DMS79 (cell line): ENCODE measurements at places on chromosomes 7 and 10.

GRCh38 chr7:117946151-117946633, 73.0 kb upstream of the CTTNBP2 start:
- DNase-seq, result no peak

- DNase-seq, result no peak
Measured at GRCh38 chr7:44184206-44184872, 4.9 kb downstream of the GCK start.

DNA sequence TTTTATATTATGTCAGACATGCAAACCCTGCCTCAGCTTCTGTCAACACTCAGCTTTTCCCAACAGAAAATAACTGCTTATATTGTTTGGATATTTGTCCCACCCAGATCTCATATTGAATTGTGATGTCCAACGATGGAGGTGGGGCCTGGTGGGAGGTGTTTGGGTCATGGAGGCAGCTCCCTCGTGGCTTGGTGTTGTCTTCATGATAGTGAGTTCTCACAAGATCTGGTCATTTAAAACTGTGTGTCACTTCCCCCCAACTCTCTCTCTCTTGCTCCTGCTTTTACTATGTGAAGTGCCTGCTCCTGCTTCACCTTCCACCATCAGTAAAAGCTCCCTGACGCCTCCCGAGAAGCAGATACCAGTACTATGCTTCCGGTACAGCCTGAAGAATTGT, 85.8 kb upstream of the KCNMA1 start:
- DNase-seq, result no peak

GRCh38 chr10:58089739-58090138, 178.0 kb downstream of the IPMK start:
- DNase-seq, result no peak

DNA sequence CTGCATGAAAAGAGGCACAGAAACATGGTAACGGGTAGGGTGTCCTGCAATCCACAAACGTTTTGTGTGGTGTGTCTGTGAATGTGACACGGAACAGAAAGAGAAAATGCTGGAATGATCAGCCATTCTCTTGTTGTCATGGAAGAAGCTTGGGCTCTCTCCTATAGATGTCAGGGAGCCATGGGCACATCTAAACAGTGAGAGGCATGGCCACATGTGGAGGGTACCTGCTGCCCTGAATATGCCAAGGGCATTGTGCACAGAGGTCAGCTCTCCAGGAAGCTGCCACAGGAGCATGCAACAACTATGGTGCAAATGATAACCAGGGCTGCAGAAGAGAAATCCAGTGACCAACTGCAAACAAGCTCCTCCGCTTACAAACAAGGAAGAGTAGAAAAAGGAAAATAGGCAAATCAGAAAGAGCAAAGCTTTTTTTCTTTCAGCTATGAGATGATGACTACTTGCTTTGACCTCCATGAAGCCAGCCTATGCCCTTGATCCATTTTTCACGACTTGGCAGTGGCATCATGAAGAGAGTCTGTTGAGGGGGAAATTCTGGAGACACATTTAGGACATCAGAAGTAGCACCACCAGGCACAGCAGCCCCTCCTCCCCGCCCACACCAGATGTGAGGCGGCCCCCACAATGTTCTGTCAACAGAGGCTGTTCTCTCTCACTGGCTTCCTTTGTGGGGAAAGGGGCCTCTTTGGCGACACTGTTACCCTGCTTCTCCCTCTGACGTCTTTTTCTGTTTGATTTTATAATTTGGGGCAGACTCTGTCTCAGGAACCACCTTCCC, 4.8 kb upstream of the PDE1C start:
- DNase-seq, result no peak

- no peak for DNase-seq
Measured at GRCh38 chr10:5876181-5876768, 13.4 kb downstream of the ANKRD16 start.

- no peak for DNase-seq
Measured at GRCh38 chr10:28997734-28998133, 291.1 kb upstream of the LYZL1 start.

DNA sequence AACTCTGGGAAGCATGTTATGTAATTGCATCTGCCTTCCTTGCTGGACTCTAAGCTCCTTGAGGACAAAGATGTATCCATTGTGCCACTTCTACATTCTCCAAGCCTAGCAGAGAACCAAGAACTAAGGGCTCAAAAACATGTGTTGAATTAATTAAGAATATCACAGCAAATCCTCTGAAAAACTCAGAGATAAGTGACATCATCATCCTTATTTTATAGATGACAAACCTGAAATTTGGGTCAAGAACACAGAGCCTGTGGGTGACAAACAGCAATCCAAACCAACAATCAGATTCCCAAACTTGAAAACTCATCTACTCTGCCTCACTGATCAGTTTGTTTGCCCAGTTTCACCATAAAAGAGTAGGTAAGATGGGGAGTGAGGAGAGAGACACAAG, 503.6 kb upstream of the LRRN3 start:
- DNase-seq, result no peak

DNA sequence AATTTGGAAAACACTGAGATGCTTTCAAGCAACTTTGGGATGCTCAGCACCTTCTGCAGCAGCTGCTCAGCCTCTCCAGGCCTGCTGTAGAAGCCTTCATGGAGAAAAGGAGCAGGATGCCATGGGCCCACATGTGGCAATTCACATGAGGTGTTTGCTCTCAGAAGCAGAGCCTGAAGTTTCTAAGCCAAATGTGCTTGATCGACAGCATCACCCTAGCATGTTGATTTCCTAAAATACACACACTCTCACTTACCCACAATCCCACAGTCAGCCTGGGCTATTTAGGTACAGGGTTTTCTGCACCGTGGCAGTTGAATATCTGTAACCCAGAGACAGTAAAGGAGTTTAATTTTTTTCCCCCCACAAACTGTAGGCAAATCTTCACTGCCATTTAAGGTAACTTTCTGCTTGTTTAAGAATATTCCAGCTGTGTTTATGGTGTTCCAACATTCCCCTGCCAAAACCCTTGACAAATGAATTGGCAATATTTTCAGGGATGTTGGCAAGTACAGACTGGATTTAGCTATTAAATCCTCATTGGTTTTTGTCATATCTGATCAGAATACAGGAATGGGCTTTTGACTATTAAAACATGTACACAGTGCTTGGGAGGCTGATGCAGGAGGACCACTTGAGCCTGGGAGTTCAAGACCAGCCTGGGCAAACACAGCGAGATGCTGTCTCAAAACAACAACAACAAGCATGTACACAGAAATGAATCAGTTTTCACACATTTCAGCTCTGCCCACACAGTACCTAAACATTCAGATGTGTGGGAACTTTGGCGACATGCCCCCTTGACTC, 244.2 kb downstream of the CELF2 start:
- no peak for DNase-seq

DNA sequence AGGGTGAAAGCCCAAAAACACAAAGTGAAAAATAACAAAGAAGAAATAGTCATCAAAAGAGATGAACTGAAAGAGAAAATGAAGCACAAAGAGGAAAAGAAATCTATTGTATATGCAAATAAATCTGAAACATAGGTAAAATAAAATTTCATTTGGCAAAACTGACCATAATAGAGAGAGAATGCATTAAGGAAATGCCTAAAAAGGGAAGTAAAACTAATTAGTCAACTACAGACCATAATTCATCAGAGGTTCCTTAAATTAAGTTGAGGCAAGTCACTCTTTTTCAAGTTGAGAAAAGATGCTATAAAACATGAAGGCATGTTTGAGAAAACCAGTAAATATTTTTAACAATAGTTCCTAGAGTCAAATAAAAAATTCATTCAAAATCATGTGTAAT, 233.3 kb downstream of the LRRN3 start:
- no peak for DNase-seq

DNA sequence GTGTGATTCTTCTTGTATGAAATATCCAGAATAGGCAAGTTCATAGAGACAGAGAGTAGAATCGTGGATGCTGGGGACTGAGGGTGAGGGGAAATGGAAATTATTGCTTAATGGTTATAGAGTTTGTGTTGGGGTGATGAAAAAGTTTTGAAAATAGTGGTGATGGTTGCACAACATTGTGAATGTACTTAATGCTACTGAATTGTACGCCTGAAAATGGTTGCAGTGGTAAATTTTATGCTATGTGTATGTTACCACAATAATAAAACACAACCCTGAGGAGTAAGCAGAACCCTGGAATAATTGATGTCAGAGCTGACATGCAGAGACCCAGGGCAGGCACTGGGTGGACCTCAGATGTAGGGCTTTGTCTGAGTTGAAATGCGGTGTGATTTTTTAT, 57.6 kb downstream of the TACR2 start:
- DNase-seq, result no peak

- DNase-seq, result no peak
Measured at GRCh38 chr10:480928-481552, 208.4 kb downstream of the DIP2C start.

DNA sequence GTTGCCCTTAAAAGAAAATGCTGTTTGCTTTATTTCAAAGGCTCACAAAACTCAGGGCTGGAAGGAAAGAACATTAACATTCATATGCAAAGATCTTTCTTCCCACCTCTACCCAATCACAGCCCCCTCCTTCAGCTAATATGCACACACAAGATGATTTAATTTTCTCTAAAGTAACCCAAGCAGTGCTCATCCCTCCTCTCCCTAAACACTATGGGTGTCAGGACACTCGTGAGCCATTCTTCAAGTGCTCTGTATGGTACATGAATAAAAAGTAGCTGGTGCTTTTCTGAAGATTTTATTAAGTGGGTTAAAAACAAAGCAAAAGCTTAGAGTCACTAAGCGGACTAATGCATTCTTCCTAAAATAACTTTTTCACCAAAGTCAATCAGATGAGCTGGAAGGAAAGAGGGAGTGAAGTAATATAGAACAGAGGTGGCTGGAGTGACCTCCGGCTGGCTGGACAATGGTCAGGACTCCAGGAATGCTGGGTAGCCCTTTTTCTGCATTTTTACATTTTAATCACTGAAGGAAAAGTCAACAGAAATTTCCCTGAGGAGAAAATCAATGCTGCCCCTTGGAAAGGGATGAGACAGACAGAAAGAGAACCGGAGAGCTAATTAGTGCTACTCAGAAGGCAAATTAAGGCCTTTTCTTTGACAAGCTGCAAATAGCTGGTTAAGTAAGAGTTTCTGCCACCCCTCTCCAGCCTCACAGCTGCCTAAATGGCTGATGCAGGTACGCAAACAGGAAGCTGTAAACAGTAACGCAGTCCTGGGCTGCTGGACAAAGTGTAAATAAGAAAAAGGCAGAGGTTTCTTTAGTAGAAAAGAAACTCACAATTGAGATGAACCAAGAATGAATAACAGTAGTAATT, 6.6 kb downstream of the DGKI start:
- no peak for DNase-seq

- DNase-seq, result peak; percentile 27
Measured at GRCh38 chr7:409339-410281, 110.0 kb downstream of the PDGFA start.

- no peak for DNase-seq
Measured at GRCh38 chr7:129902788-129903422, 49.9 kb downstream of the UBE2H start.

GRCh38 chr10:74104480-74104879, 46.1 kb downstream of the AP3M1 start:
- DNase-seq, result no peak

DNA sequence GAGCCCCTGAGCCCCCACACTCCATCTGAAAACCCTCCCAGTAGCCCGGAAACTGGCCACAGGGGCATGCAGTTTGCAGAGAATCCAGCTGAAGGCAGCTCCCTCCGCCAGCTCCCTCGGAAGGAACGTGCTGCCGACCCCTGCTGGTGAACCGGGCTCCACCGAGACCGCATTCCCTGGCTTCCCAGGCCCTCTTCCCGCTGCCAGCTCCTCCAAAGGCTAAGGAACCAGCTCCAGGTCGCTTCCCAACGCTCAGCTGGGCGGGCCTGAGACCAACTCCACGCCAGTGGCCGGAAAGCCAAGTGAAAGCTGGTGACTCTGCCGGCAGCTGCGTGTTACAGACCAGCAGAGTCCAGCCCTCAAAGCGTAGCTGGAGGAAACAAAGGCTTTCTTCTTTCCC, 35.8 kb downstream of the GPER1 start:
- no peak for DNase-seq

DNA sequence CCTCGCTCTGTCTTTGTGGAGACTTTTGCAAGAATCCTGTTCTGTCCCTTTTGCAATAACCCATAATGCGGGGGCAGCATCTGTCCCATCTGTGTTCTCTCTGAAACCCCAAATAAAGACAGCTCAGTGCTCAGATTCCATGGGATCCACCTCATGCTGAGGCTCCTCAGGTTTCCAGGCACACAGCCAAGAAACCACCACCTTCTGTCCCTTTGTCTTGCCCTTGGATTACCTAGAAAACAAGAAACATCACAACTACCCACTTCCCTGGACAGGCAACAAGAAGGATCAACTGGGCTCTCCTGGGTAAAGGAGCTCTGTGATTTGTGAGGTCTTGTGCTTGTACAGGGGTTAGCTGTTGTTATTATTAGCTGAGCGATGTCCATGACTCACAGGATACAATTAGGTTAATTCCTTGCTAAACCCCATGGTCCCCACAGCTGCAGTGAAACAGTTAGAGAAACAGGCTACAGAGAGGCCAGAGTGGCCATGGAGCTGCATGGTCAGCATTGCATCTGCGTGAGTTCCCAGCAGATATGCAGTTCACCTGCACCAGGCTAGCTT, 50.2 kb downstream of the CXCL12 start:
- DNase-seq, result no peak

DNA sequence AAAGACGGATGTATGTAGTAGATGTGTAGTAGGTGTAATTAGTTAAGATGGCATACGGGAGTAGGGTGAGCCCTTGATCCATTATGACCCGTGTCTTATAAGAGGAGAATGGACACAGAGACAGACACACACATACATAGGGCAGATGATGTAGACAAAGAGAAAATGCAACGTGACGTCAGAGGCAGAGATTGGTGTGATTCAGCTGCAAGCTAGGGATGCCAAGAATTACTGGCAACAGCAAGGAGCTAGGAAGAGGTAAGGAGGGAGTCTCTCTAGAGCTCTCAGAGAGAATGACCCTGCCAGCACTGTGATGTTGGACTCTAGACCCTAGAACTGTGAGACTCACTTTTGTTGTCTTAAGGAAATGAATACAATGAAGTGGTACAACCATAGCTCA, 247.0 kb upstream of the HABP2 start:
- DNase-seq, result no peak

DNA sequence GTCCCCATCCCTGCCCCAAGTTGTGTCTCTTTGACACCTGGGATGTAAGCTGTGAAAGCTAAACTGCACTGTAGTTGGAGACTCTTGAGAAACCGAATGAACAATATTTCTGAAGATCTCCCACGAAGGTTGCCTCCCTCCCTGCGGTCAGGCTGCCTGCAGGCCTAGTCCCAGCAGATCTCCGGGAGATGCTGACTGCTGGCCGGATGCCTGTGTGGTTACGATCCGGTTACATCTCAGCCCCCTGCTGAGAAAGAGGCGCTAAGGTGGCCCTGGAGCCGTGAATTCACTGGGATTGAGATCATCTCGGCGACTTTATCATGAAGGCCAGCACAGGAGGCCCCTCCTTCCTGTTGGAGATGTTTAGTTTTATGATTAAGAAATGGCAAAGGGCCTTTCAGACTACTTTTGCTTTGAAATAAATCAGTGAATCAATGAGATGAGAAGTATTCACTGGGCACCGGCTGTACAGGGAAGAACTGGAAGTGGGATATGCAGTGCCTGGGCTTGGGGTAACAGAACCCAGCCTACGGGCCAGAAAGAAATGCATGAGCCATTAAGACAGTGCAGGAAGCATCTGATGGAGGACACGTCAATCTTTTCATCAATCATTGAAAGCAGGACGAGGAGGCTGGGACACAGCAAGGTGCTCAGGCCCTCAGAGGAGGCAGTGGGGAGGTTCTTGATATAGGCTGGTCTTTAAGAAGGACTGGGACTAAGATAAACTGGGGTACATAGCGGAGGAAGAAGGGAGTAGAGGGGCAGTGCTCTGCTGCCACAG, 177.6 kb downstream of the PRKAG2 start:
- DNase-seq, result no peak

- no peak for DNase-seq
Measured at GRCh38 chr10:117553142-117553814, 10.7 kb downstream of the EMX2 start.
